ENCODE measurements at places on chromosomes 11 and 22. TPM values are rescaled to one million over a fixed set of nuclear protein-coding genes. Genes with fewer than 3 reads are reported as not detected.
A peak's percentile ranks its signal among the peaks of the same experiment; 100 is the strongest.

DNA sequence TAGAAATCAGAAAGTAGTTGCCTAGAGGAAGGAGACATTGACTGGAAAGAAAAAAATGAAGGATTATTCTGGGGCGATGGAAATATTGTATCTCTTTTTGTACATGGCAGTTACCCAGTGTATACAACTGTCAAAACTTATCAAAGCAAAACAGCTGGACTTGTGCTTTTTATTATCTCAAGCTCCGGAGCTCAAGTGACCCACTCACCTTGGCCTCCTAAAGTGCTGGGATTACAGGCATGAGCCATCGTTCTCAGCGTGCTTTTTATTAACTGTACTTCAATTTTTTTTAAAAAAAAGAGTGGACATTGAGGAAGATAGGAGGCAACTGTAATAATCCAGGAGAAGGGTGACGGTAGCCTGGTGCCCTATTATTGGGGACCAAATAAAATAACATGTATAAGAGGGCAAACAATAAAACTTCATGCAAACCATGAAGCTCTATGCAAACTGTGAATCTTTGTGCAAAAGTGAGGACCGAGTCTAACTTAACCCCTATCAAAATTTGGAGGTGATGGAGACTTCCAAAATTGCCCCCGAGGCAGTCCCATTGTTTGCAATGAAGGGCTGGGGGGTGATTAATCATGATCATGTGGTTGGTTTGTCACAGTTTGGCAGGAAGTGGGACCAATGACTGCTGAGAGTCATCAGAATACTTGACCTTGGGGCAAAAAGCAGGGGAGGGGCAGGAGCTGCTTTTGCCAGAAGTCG is 23.5 kb downstream of the FZD4 start:
- no peak for DNase-seq

DNA sequence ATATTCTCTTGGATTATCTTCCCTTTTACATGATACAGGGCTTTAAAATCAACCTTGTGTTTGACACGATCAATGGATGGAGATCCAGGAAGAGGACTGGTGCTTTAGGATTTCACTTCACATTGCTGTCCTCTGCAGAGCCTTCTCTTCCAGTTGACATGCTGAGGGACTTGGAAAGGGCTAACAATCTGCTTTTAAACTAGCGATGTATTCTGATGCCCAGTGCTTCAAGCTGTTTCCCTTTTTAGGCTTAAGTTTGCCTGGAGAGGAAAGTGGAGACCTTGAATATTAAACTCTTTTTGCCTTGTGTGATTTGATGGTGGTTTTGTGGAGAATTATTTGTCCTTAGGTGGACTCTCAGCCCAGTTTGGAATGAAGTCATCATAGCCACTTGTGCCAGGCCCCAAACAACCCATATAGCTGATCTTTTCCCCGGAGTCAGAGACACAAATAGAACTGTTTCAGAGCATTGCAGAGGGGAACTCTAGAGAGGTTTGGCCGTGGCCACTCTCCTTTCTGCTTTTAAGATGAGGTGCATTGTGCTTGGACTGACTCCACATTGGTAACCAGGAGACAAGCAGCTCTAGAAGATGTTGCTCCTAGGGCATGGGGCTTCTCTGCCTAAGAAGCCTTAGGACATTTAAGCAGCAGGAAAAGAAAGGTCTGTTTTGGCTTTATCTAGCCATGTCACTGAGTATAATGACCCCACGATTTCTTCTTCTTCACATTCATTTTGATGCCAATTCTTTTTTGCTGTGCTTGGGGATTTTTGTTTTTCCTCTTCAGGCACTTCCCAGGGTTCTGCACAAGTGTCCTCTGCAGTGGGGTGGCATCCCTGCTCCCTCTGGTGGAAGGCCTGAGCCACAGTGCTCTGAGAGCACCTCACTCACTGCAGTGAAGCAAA is 152.8 kb downstream of the NCAM1 start:
- no peak for DNase-seq

GRCh38 chr22:18068381-18068988 is 9.3 kb upstream of the PEX26 start:
- DNase-seq: no peak

GRCh38 chr11:76410851-76411357 is 29.8 kb downstream of the GVQW3 start:
- no peak for DNase-seq

- no peak for DNase-seq
Measured at GRCh38 chr11:116731821-116732220, 41.0 kb downstream of the BUD13 start.

GRCh38 chr11:128290106-128290840 is 297.1 kb downstream of the ETS1 start:
- peak; percentile 69 for DNase-seq

The RFPL3 gene
- not detected for total RNA-seq

DNA sequence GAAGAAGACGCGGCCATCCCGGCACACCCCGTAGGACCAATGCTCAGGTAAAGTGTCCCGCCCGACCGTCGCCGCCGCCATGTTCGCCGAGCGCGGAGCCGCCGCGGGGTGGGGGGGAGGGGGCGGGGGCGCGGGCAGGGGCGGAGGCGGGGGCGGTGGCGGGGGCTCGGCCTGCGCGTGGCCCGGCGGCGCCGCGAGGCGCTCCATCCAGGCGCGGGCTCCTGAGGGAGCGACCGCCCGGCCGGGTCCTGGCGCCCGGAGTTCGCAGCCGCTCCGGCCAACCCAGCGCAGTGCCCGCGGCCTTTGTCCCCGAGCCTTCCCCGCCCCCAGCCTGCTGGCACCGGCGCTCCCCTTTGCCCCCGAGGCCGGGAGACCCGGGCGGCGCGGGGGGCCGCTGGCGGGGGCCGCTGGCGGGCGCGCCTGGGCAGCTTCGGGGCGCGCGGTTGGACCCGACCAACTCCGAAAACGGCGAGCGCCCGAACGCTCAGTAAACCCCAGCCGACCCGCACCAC is at the start of gene PLEKHA7:
TSS of gene PLEKHA7 (minus strand) at position 94 of the 512 bp plus-strand sequence. CDS start at position 81, 13 bp downstream.
- DNase-seq: no peak

The VWCE gene
- 8.1 TPM for total RNA-seq

DNA sequence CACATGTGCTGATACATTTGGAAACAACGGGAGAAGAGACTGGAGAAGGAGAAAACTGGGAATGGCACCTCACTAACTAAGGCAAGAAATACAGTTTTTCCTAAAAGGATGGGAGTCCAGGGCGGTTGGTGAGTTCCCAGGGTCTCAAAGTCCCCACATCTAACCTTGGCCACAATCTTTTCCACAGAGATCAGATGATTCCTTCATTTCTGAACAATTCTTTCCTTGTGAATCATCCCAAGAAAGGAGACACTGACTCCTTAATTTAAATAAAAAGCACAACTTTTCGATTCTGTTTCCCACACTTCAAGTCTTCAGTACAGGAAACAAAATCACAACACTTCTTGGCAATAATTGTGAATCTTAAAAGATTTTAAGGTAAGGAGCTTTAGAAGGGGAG is 384.7 kb downstream of the DCDC1 start:
- no peak for DNase-seq

The PNPLA5 gene
- not detected for total RNA-seq

DNA sequence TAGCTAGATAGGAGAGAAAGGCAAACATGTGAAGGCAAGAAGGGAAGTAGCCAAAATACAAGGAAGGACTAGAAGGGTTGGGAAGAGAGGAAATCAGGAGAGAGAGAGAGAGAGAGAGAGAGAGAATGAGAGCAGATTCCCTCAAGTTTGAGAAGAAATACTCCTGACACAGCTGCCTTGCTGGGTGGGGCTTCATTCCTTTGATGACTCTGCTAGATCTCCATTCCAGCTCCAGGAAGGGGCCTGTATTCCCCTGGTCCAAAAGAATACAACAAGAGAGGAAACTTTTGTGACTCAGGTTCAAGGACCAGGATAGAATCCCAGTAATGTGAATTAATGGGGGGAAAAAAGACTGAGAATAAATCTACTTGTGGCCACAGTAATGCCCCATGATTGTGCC is 62.9 kb upstream of the SPON1 start:
- DNase-seq: no peak

The CEP126 gene
- total RNA-seq: 0.67 TPM

The OR52N4 gene
- not detected for total RNA-seq

GRCh38 chr22:29394931-29395581 is 6.7 kb upstream of the AP1B1 start:
- peak; percentile 58 for DNase-seq

DNA sequence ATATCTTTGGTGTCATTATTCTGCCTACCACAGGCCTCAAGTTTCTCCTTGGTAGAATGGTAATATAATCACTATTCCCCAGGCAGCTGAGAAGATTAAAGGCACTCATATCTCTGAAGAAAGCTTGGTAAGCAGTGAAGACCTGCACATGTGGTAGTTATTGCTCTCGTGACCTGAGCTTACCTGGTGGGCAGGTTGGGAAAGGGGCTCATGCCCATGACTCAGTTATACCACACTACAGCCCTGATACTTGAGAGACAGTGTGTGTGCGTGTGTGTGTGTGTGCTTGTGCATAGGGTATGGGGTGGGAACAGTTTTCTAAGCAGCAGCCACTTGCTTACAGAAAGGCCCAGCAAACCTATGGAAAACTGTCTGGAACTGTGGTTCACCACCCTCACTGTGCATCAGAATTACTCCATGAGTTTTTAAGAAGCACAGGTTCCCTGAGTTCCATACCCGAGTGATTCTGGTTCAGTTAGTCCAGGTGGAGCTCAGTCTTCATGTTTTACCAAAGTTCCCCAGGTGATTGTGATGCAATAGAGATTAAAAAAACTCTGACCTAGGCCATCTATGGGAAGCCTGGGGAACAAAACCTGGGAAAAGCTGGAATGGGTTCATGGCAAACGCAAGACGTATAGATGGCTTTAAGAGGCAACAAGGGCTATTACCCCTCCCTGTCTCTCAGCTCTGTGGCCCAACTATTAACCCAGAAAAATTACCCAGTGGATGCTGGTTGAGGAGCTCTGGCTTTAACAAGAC is 79.0 kb upstream of the ZBED5 start:
- no peak for DNase-seq

- no peak for DNase-seq
Measured at GRCh38 chr22:39292561-39293074, 26.8 kb downstream of the RPL3 start.

The KLHL35 gene
- 1.6 TPM for total RNA-seq

GRCh38 chr11:83691451-83691950 is 405.3 kb upstream of the CCDC90B start:
- no peak for DNase-seq

DNA sequence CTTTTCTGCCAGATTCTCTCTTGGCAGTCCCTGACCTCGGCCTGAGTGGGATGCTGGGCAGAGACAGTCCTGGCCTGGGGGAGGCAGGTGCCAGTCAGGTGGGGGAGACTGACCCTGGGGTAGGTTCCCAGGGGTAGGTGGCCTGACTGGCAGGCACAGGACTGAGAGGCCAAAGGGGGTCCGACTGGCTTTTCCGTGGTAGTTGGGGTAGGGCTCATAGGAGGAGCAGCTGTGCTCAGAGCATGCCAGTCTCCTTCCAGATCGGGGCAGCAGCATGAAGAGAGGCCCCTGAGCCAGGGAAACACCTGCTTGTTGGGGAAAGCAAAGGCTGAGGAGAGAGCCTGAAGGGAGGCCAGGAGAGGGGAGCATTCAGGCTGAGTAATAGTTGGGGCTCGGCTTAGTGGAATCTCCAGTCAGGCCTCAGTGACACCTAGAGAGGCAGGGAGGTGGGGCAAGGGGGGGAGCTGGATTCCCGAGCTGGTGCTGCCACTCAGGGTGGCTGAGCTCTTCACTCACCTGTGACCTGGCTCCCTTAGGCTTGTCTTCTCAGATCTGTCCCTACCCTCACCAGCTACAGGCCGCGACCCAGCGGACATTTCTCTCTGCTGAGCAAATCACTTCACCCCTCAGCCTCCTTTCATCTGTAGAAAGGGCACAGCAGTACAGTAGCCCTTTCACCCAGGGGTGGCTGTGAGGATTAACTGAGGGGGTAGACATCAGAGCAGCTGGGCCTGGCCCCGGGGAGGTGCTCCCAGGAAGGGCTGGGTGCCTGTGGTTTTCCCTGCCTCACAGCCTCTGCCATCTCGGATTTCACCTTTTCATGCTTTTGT is 26.2 kb downstream of the MCM5 start:
- no peak for DNase-seq

DNA sequence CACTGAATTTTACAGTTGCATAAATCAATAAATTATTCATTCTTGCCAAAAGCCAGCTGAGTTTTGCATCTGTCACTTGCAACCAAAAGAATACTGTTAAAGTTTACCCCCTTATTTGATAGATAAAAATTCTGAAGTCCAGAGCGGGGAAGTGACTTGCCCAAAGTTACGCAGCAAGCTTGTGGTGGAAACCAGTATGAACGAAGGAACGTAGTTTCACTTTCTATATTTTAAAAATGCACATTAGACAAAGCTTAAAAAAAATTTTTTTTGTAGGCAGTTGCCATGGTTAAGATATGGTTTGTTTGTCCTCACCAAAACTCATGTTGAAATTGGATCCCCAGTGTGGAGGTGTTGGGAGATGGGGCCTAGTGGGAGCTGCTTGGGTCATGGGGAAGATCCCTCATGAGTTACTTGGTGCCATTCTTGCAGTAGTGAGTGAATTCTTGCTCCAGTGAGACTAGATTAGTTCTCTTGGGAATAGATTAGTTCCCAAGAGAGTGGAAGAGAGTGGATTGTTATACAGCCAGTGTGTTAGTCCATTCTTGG is 46.3 kb upstream of the SEZ6L start:
- DNase-seq: no peak

The AGBL2 gene
- 3.6 TPM for total RNA-seq

DNA sequence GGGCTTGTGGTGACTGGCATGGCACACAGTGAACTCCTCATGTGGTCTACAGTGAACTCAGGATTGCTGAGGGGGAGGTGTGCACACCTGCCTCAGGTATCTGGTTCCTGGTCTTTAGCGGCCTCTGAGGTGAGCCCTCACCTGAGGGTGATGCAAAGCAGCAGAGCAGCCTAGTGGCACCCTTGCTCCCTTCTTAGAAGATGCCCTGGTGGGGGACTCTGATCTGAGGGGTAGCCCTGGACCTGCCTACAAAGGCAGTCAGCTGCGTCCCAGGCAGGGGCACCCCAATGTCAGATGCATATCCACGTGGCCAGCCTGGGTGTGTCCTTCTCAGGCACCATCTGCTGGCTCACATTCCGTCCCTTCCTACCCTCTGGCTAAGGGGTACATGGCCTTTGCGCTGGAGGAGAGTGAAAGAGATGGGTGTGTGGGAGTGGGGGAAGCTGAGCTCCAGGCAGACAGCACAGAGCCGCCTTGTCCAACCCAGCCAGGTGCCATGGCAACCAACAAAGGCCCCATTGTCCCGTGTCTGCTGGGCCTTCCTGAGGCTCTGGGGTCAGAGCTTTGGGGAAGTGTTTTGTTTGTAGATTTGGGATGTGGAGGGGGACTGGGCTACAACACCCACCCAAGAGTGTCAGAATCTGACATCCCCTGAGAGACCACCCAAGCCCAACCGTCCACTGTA is 5.8 kb downstream of the PLEKHB1 start:
- DNase-seq: no peak

The SLC37A2 gene
- 0.44 TPM for total RNA-seq

Data from activated T-helper 2 cell treated with anti-CD3 and anti-CD28 coated beads, Interferon-gamma antibody, Interleukin-2, Interleukin-4, amounts not matched to agents 10 μg/mL and 5 μg/mL and 100 μg/mL, durations not matched to agents 14 hours and 24 hours and 36 hours (primary cell).